Stimulated activated CD4-positive, alpha-beta T cell treated with anti-CD3 and anti-CD28 coated beads, Interleukin-1b, Interleukin-23, amount 100 ng/mL, for 4 hours (primary cell): ENCODE measurements at places on chromosomes 13 and 19.

DNA sequence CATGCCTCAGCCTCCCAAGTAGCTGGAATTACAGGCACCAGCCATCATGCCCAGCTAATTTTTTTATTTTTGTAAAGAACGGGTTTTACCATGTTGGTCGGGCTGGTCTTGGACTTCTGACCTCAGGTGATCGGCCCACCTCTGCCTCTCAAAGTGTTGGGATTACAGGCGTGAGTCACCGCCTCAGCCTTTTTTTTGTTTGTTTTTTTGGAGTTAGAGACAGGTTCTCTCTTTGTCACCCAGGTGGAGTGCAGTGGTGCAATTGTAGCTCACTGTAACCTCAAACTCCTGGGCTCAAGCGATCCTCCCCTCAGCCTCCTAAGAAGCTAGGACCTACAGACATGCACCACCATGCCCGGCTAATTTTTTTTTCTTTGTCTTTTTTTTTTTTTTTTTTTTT is 15.6 kb upstream of the NOTCH3 start:
- DNase-seq = no peak

GRCh38 chr19:18718015-18718526 is 34.6 kb downstream of the CRTC1 start:
- no peak for DNase-seq

- no peak for DNase-seq
Measured at GRCh38 chr13:101406791-101407190, 9.5 kb downstream of the NALCN start.

DNA sequence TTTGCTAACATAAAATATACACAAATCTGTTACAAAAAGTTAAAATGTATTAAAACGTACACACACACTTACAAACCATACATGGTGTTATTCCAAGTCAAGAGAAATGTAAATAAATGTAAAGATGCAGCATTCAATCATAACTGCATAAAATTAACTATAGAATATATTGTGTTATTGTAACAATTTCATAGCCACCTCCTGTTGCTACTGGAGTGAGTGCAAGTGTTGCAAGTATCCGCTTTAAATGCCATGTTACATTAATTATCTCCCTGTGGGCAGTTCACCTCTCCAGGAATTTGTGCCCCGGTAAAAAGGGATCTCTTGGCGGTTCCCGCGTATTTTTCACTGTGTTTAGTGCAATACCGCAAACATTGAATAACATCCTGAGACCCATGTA is 3.5 kb upstream of the INSR start:
- no peak for DNase-seq

DNA sequence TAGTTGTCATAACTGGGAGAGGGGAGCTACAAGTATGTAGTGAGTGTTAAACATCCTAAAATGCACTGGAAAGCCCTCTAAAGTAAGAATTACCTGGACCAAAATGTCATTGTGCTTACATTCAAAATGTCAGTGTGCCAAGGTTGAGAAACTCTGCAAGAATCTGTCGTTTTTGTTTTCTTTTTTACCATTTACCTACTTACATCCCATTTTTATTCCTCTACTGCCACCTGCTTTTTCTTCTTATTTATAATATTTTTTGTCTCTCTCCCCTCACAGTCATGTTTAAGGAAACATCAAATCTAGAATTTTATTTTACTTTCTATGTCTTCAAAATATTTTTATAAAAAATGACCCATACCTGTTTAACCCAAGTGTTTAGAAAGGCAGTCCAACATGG is 226.4 kb downstream of the PCDH17 start:
- DNase-seq = no peak

- no peak for DNase-seq
Measured at GRCh38 chr13:24718192-24718965, 38.2 kb downstream of the ATP12A start.

DNA sequence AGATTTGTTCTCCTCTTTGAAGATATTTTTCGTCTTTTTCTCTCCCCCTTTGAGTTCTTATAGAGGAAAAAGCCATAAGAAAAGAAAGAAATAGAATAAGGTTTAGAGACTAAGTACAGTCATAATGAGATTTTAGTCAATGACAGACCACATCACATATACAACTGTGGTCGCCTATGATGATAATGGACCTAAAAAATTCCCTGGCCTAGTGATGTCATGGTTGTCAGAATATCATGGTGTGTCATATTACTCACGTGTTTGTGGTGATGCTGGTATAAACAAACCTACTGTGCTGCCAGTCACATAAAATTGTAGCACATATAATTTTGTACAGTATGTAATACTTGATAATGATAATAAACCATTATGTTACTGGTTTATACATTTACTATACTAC is 1096.1 kb downstream of the OLFM4 start:
- DNase-seq = no peak

DNA sequence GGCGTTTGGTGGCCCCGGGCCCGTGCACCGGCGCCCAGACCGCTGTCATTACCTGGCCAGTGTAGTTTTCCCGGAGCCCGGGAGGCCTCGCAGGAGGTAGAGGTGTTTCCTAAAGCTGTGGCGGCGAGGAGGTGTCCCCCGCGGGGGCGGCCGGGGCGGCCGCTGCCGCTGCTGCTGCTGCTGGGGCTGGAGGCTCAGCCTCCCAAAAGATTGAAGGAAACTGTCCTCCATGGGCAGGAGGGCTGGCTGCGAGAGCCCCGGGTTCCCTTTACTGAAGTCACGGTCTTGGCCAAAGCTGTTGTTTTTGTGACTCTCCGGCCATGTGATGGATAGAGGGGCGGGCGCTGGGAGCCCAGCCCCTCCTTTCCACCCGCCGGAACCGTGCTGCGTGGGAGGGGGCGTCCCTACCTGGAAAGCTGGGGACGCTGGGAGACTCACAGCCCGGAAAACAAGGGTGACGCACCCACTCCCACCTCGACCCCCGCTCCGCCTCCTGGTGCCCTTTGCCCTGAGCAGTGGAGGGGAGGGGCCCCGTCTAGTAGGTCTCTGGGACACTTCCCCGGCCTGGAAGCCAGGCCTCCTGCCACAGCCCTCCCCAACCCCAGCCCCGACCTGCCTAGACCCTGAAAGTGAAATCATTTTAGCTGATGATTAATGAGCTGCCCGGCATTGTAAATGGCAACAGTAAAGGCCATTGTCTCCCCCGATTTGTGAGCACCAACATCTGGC is at the start of gene N4BP2L1:
TSS of gene N4BP2L1 (minus strand) at position 279 of the 729 bp plus-strand sequence. CDS start at position 231, 48 bp downstream.
- DNase-seq = peak; percentile 80

- no peak for DNase-seq
Measured at GRCh38 chr19:50258918-50259372, 55.5 kb downstream of the MYH14 start.
